Right ventricle myocardium inferior (tissue), 1 donor: ENCODE measurements at places on chromosomes 5 and 9. TPM values are rescaled to one million over a fixed set of nuclear protein-coding genes. Genes with fewer than 3 reads are reported as not detected.

DNA sequence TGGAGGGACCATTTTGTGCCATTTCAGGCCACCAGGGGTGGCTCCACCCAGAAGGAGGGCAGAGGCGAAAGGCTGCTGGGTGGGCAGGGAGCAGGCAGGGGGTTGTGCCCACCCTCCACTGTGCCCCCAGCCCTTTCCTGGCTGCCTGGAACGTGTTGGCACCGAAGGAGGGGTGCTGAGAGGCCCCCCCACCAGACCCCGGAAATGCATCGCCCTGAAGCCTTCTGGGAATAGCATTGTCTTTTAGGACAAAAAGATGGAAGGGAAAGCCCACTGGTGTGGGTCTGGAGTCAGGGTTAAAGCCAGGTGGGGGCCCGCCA lies 5.1 kb downstream of the NOXA1 start:
- DNase-seq: no peak

PCDHA1 gene
- total RNA-seq: not detected

DMRT2 gene
- total RNA-seq: not detected

- DNase-seq: no peak
Observed at GRCh38 chr9:98529841-98530240, 178.9 kb downstream of the GABBR2 start.

FGFR4 gene
- 4.3 TPM for total RNA-seq

DNA sequence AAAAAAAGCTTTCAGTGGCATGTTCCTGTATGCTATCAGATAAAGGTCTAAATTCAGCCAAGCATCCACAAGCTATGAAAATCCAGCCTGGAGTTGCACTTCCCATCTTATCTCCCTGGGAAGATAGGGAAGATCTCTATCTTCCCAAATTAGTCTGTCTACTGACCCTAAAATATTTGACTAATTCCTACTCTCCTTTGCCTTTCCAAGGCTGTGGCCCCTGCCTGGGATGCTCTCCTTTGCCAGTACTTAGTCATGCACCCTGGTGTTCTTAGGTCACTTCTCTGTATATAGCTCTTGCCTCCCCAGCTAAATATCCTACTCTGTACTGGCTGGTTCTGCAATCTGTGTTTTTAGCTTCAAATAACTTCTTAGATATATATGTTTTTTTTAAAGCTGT lies 44.0 kb upstream of the PLPP1 start:
- DNase-seq: no peak

- no peak for DNase-seq
Observed at GRCh38 chr5:33074548-33074947, 363.4 kb downstream of the NPR3 start.

GRCh38 chr9:124980431-124980830 lies 39.5 kb upstream of the GOLGA1 start:
- no peak for DNase-seq

C5orf58 gene
- not detected for total RNA-seq

KIF3A gene
- total RNA-seq: 10.2 TPM

DNA sequence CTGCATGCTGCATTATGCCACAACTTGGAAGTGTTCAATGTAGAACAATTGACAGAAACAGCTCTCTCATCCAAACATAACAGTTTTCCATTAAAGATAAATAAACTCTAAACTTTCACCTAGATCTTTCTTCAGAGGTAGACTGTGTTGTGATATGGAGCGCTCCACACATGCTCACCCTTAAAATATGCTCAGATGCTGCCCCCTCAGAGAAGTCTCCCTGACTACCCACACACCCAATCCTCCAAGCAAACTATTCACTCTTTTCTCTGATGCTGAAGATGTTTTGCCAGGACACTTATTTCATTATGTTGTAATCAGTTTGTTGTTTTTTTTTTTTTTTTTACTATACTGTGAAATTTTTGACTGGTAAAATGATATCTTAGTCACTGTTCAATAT lies 206.6 kb upstream of the RASA1 start:
- no peak for DNase-seq

ANKRD31 gene
- total RNA-seq: 0.05 TPM

GRCh38 chr5:133311176-133311575 lies 259.4 kb downstream of the HSPA4 start:
- DNase-seq: no peak

DNA sequence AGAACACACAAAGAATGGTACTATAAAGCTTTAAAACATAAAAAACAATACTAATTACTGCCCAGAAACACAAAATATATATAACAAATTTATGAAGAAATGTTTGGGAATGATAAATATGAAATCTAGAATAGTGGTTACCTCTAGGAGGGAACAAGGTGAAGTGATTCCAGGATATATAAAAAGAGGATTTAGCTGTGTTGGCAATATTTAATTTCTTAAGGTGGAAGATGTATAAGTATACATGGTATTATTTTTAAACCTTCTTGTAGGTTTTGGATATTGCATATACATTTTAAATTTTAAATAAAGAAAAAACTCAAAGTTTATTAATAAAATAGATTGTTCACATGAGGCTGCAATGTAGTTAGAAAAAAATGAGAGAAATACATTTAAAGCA lies 112.7 kb upstream of the ZNF618 start:
- no peak for DNase-seq

DNA sequence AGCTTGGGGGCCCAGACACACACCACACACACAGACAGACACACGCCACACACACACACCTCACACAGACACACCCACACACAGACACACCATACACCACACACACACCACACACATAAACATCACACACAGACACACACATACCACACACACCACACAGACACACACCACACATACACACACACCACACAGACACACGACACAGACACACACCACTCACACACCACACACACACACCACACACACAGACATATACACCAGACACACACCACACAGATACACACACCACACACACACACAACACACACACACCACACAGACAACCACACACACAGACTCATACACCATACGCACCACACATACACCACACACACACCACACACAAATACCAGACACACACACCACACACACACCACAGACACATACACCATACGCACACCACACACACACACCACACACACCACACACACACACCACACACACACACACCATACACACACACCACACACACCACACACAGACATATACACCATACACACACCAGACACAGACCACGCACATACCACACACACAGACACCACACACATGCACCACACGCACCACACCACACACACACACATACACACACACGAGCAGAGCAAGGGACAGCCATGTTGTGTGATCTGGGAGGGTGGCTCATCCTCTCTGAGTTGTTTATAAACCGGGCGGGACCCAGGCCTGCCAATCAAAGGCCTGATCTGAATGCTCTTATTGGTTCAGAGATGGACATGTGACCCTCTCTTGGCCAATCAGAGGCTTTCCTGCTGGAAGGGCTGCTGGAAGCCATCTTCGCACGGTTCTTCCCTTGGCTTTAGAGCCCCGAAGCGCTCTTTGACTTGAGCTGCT lies 148.3 kb downstream of the GAPVD1 start:
- no peak for DNase-seq

ACTBL2 gene
- total RNA-seq: not detected

DNA sequence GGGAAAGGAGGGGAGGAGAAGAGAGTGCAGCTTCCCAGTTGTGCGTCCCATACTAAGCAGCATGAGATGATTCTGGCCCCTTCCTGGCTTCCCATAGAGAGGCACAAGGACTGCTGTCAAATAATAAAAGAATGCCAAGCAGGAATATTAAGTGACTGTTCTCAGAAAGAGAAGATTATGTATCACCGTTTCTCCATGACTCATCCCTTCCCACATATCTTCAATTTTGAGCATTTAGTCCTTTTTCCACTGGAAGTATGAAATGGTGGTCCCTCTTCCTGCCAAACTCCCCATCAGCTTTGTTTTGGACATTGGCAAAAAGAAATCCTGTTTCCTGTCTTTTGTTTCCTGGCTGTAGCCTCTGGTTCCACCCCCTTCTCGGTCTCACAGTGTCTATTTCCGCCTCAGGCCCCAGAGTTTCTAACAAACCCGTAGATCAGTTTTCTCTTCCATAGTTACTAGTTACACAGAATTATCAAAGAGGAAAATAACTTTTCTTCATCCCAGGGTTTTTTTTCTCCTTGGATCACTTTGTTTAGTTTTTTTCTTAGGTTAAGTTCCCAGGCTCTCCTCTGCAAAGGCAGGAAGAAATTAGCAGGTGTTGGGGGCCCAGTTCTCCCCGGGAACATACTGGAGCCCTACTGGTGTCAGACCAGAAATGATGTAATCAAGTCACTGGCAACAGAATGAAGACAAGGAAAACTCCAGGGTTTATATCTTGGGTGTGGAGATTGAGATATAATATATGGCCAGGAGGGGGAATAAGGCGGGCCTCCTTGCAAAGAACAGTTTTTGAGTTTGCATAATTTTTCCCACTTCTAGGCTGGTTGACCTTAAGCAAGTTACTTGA lies 26.4 kb upstream of the ARHGAP26 start:
- DNase-seq: no peak

GRCh38 chr9:33143241-33143661 lies 23.9 kb downstream of the B4GALT1 start:
- no peak for DNase-seq

DNA sequence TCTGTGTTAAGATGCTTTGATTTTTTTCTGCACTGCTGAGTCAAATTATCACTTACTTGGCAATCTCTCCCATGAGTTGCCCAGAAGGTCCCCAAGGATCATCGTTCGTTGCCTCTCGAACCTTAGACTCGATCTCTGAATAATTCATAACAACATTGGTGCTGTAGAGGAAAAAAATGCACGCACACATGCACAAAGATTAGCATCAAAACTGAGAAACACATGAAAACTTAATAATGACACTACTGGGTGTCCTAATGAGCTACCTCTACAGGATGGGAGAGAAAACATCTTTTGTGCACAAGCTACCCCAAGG lies 41.6 kb downstream of the CLINT1 start:
- DNase-seq: no peak

DNA sequence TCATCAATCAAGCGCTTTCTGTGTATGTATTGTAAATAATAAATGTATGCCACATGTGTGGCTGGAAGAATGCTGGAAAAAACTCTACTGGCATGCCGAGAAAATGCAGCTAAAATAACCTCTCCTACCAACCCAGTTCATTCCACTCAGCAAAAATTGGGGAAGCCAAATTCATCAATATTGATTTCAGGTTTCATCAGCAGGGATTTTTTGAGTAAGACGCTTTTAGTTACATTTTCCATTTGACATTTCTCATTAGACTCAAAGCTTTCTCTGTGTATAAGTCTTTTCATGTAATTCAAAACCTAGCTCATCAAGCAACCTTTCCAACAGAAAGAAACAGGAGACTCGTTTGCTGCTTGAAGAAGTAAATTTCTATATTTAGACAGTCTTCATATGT lies 338.1 kb downstream of the DMRT2 start:
- no peak for DNase-seq

DNA sequence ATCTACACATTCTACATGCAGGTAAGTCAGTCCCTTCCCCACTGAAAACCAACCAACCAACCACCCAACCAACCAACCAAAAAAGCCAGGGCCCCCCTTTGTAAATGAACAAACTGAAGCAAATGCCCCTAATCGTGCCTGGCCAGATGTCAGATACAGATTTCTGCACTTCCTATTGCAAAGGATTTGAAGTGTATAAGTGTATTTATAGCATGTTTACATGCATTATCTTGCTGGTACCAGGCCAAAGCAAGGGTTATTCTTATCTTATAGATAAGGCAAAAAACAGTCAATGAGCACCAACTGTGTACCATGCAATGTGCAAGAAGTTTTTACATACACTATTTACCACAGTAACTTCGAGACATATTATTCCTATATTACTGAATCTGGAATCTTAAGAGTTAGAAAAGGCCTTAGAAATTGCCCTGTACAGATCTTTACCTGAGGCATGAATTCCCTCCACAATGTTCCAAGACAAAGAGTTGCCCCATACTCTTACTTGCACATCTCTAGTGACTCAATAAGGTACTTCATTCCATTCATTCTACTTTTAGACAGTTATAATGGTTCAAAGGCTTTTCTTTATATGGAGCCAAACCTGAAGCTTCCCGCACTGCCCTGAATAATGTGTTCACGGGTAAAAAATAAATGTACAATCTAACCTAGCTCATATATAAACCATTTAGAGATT lies 51.7 kb upstream of the NR5A1 start:
- no peak for DNase-seq

DNA sequence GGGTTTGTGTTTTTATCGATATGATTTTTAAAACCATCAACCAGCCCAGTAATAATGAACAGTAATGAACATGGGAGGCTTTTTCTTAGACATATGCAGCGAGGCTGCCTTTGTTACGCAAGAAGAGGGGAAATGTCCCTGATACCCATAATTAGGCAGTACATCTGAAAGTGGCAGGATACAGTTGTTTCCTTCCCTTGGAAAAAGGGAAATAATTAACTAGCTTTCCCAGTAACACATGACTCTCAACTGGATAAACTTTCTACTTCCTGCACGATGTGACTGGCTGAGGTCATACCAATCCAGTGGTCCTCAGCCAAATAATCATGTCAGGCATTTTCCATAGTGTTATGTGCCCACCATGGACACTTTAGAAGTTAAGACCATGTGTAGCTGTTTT lies 431.6 kb upstream of the C9orf72 start:
- no peak for DNase-seq

GRCh38 chr9:134407121-134407779 lies 81.0 kb downstream of the RXRA start:
- DNase-seq: peak; percentile 97
